CD4-positive, alpha-beta T cell treated with Interleukin-21 for 1 hour (primary cell): ENCODE measurements at places on chromosomes 2 and 18.

DNA sequence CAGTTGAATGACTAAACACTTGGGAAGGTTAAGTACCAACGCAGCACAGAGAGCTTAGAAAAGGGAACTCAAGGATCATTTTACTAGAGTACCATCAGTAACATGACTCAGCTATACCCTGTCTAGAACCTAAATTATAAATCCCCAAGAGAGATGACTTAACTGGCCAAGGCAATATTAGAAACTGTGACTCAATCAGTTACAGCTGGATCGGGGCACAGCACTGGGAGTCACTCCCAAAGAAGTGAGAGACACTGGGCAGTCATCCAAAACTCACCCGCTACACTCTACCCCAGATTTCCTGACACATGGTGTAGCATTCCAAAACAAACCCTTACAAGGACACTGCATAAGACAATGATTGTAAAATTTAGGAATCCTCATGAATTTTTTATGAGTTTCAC, 17.7 kb downstream of the IWS1 start:
- DNase-seq = no peak

DNA sequence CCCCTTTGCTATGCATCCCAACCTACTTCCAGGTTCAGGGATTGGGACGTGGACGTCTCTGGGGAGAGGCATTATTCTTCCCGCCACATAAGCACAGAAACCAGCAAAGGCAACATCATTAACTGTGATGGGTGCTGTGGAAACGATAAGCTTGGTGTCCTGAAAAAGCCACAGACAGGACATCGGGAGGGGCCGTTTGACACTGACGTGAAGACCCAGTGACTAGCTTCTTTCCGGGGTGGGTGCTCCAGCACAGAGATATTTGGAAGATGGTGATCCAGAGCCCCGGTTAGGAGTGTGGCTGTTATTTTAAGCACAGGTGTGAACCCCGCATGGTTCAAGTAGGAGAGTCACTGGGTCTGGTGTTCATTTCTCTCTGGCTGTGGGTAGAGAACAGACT, 163.8 kb upstream of the HDAC4 start:
- DNase-seq = no peak

DNA sequence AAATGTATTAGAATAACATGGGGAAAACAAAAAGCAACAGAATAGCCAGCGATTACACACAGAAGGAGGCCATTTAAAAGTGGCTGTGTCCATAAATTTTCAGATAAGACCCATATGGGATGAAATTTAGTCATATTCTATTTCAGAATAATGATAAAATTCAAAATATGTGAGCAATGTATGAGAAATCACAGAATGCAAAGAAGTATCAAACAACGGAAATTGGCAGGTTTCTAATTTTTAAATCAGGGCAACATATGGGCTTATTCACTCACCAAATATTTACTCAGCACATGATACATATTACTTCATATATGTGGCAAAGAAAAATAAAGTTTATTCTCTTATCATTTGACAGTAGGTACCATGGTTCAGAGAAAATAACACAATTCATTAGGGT, 208.5 kb downstream of the GRB14 start:
- no peak for DNase-seq

DNA sequence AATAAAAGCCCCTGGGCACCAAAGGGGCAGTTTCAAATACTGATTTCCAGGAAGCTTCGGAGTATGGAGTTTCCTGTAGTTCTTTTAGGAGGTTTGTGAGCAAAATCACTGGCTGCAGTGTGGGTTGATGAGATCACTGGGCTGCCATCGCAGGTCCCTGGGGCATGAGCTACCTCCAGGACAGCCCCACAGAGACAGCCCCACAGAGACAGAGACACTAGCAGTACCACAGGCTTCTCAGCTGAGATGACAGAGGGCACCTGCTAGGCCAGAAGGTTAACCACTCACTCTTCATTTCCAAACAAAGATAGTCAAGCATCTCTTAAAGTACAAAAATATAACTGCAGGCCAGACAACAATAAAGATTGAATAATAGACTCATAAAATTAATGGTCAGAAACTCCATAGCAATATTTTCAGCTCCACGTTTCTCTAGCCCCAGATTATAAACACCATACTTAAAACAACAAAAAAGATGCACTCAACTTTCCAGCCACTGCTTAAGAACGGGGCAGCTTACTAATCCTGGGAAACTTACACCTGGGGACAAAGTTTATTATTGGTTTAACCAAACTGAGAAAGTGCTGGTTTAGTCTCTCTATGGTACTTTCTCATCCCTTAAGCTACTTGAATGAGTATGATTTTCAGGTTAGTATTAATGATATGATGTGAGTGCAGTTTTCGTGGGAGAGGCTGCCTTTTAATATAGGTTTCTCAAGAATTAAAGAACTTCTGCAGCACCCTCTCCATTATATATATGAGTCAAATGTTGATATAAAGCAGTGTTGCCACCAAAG, 11.6 kb downstream of the AFF3 start:
- DNase-seq = no peak

- DNase-seq = no peak
These were observed 1.5 kb downstream of the MBD5 start for GRCh38 chr2:148022351-148022750.

- no peak for DNase-seq
These were observed 13.9 kb downstream of the SLC19A3 start for GRCh38 chr2:227703961-227704360.

DNA sequence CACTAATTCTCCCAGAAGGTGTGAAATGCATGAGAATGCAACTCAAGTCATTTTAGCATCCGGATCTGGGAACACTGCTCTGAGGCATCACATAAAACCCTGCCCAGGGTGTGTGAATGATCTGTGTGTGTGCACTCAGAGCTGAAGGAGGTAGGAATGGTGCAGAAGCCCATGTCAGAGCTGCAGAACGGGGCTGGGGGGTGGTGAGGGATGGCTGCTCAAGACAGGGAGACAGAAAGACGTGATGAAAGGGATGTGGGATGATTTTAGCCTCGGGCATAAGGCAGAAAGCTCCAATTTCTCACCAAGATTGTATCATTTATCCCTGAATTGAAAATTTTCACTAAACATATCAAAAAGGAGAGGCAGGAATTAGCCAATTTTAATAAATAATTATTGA, 369.1 kb downstream of the EIPR1 start:
- no peak for DNase-seq

- no peak for DNase-seq
These were observed 111.2 kb upstream of the ST6GAL2 start for GRCh38 chr2:106997204-106997603.

GRCh38 chr2:145743011-145743410, 1223.1 kb upstream of the ZEB2 start:
- DNase-seq = peak; percentile 8

DNA sequence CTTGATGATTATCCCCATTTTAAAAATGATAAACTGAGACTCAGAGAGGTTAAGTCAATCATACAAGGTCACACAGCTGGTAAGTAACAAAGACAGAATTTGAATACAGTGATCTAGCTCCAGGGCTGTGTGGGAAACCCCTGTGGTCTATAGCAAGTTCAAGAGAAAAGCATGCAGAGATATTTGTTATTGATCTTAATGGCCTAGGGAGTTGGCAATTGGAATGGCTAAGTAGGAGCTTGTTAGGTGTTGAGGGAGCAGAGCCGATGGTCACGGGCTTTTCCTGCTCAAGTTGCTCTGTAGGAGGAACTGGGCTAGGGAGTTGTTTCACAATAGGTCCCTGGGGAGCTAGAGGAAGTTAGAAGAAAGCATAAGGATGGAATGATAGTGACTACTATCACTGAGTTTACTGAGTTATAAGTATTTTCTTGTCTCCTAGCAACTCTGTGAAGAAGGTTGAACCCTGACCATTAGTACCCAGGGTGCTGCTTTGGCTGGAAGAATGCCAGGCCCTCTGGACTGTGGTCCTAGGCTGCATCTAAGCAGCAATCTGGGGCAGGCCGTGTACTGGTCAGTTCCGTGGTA, 30.0 kb downstream of the RNF125 start:
- peak; percentile 34 for DNase-seq

- peak; percentile 56 for DNase-seq
These were observed 2.7 kb downstream of the RSAD2 start for GRCh38 chr2:6880200-6880733.

GRCh38 chr18:58067601-58068000, 23.6 kb downstream of the NEDD4L start:
- no peak for DNase-seq

- no peak for DNase-seq
These were observed 530.6 kb downstream of the CCDC85A start for GRCh38 chr2:56714400-56714799.

DNA sequence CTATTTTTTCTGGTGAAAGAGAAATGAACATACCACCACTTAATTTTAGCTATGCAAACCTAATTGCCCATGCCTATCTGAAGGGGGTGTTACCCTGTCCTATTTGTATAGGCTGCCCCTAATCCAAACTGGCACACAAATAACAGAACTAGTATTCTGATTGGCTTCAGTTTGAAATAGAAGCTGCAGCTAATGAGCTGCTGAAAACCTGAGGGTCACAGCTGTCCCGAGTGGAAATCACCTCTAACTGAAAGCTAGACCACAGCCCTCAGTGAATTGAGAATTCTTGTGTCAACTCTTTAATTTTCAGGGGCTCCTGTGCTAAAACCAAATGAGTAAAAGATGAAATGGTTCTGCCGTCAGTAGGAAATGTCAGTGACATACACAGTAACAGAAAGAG, 28.7 kb downstream of the CCDC141 start:
- no peak for DNase-seq

- peak; percentile 34 for DNase-seq
These were observed 13.0 kb upstream of the RTN4 start for GRCh38 chr2:55063226-55063625.

DNA sequence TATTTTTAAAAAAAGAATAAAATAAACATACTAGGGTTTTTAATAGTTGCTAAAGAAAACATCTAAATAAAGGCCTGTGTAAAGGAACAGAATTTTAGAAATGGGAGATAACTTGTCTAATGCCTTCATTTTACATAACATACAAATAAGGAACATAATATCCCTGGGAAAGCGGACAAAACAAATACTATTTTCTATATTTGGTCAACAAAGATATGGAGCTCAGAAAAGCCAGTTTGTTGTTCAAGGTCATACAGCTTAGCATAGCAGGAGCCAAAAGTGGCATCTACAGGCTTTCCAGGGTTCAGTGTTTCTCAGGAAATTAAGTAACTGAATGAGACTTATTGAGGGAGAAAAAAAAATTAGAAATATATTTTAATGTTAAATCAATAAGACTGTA, 73.4 kb upstream of the CD226 start:
- no peak for DNase-seq

DNA sequence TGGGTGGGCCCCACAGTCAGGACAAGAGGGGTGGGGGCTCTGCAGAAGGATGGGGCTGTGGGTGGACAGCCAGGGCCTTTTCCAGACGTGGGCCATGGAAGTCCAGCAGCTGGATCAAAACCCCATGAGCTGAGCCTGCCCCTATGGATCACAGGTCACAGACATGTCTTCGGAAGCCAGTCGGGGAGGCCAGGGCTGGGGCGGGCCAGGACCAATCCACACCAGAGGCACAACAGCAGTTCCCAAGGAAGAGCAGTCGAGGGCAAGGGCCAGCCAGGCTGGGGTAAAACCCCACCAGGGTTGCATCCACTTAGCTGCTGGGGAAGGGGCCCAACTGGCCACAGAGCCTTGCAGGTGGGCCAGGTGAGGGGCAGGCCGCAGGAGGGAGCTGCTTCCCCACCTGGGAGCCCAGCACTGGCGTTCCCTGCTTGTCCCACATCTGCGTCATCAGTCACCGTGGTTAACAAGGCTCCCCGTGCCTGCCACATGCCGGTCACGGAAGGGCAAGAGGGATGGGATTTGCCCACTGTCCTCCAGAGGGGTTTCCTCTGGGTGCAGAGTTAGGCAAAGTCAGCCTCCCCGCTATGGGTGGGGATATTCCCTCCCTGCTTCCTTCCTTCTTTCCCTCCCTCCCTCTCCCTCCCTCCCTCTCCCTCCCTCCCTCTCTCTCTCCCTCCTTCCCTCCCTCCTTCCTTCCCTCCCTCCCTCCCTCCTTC, 46.4 kb upstream of the ODC1 start:
- no peak for DNase-seq

- no peak for DNase-seq
These were observed 668.9 kb upstream of the CHAC2 start for GRCh38 chr2:53098696-53099078.

DNA sequence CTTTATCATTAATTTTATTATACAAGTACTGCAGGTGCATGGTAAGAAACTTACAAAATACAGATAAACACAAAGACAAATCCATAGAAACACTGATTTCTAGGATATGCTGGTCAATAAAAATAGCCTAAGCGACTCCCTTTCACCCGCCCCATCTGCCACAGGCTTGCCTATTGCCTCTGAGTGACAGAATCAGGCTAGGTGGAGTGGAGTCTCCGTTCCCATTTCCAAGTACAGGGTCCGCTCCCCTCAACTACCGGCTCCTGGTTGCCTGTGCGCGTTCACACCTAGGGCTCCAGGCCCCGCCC, 201 bp upstream of the TRAPPC12 start:
- DNase-seq = no peak

- no peak for DNase-seq
These were observed 80.9 kb downstream of the BCL2 start for GRCh38 chr18:63238693-63239075.

GRCh38 chr2:45993476-45993991, 303.7 kb upstream of the EPAS1 start:
- DNase-seq = peak; percentile 69

DNA sequence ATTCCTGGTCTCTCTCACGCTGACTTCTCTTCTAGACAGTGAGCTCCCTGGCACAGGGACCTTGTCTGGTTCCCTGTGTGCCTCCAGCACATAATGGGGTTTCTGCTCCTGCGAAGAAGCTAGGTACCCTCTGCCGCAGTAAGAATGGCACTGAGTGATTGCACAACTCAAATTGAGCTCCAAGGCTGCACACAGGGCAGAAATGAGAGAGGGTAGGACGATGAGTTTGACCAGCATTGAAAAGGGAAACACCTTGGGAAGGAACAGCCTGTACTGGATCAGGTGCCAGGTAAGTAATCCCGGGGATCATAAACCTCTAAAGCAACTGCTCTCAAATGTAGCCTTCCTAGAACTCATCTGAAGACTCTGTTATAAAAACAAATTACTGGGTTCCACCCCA, 21.0 kb upstream of the MSGN1 start:
- no peak for DNase-seq

DNA sequence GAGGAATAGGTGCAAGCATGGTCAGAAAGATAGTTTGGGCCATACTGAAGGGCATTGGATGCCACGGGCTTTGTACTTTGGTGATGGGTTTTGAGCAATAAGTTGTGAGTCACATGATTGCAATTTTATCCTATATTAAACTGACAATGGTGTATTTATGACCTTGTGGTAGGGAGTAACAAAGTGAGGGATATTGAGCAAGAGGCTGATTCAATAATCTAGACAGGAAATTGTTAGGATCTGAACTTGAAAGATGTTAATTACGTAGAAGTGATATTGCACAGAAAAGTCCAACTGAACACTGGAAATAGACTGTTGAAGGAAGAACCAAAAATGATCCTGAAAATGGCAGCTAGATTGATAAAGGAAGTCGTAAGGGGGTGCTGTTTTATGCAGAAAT, 46.6 kb upstream of the TCF4 start:
- no peak for DNase-seq

GRCh38 chr2:43405829-43406228, 179.4 kb upstream of the ZFP36L2 start:
- DNase-seq = no peak

GRCh38 chr2:149921911-149922616, 334.5 kb upstream of the MMADHC start:
- no peak for DNase-seq

- DNase-seq = no peak
These were observed 10.4 kb downstream of the RNF152 start for GRCh38 chr18:61882296-61883004.
